ENCODE measurements at places on chromosomes 2 and 18. TPM values are rescaled to one million over a fixed set of nuclear protein-coding genes. Genes with fewer than 3 reads are reported as not detected.

GRCh38 chr2:21420553-21421335 is 297.0 kb downstream of the TDRD15 start:
- DNase-seq: no peak

DNA sequence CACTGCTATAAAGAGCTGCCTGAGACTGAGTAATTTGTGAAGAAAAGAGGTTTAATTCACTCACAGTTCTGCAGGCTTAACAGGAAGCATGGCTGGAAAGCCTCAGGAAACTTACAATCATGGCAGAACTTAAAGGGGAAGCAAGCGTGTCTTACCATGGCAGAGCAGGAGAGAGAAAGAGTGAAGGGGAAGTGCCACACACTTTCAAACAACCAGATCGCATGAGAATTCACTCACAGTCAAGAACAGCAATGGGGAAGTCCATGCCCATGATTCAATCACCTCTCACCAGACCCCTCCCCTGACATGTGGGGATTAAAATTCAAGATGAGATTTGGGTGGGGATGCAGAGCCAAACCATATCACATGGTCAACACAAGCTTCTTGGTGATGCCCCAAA is 34.7 kb upstream of the CDK5R2 start:
- DNase-seq: no peak

DNA sequence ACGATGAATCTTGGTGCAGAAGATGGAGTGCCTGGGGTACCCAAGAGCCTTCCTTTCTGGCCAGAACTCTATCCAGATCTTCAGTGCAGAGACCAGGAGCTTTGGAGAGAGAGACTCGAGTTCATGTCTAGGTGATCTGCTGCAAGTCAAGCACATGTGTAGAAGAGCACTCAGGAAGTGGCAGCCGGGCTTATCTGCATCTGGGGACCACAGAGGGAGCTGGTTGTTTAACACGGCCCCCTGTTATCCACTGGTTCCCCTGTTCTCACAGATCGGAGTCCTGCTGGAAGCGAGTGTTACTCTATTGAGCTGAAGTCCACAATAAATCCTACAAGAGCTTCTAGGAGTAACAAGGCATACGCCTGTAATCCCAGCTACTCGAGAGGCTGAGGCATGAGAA is 128.3 kb downstream of the ACOXL start:
- no peak for DNase-seq

DNA sequence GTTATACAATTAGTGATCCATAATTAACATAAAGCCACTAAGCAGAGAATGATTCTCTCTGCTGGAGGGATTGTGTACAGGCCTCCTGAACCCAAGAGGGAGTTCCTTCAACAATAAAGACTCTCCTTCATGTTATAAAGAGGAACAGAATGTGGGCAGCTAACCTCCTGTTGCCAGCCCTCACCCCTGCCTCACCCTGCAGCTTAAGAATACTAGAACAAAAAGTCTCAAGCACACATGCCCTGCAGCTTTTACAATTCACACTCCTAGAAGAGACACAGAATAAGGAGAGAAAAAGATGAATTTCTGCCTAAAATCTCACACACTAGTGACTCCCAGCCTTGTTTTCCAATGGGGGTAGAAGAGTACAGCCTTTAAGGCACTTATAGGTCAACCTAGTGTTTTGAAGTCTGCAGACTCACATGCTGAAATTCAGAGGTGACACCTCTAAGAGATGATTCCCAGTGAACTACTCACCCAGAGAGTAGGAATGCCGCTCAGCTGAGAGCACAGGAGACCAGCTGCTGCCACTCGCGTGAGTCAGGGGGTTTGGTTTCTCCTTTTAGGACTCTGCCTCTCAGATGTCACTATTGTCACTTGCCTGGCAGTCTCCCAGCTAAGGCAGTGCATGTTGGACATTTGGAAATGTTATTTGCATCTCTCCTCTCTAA is 32.5 kb upstream of the IL1RL1 start:
- no peak for DNase-seq

The SLC8A1 gene
- polyA plus RNA-seq: 72.0 TPM

- DNase-seq: no peak
These were observed 15.6 kb upstream of the ASAP2 start for GRCh38 chr2:9191041-9191481.

The DCDC2C gene
- polyA plus RNA-seq: 0.46 TPM

DNA sequence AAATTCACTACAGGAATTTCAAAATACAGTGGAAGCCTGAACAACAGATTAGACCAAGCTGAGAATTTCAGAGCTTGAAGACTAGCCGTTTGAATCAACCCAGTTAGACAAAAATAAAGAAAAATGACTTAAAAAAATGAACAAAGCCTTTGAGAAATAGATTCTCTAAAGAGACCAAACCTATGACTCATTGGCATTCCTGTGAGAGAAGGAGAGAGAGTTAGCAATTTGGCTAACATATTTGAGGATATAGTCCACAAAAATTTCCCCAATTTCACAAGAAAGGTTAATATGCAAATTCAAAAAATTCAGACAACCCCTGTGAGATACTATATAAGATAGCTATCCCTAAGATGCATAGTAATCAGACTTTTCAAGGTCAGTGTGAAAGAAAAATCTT is 78.0 kb downstream of the MYO3B start:
- no peak for DNase-seq

DNA sequence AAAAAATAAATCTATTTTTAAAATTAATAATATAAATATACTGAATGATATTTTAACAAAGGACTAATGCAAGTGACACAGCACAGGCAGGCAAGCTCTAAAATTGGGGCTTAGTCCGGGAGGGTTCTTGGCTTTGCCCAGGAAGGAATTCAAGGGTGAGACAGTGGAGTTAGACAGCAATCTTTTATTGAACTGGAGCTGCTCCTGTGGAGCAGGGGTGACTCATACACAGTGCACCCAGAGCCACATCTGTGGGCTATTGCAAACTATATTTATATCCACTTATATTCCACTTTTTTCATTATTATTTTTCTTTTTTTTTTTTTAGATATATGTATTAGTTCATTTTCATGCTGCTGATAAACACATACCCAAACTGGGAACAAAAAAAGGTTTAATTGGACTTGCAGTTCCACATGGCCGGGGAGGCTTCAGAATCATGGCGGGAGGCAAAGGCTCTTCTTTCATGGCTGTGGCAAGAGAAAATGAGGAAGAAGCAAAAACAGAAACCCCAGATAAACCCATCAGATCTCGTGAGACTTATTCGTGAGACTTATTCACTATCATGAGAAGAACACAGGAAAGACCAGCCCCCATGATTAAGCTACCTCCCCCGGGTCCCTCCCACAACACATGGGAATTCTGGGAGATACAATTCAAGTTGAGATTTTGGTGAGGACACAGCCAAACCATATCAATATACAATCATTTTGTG is 437.1 kb downstream of the BCL11A start:
- no peak for DNase-seq

GRCh38 chr18:55268151-55268601 is 308.9 kb upstream of the CCDC68 start:
- DNase-seq: no peak

DNA sequence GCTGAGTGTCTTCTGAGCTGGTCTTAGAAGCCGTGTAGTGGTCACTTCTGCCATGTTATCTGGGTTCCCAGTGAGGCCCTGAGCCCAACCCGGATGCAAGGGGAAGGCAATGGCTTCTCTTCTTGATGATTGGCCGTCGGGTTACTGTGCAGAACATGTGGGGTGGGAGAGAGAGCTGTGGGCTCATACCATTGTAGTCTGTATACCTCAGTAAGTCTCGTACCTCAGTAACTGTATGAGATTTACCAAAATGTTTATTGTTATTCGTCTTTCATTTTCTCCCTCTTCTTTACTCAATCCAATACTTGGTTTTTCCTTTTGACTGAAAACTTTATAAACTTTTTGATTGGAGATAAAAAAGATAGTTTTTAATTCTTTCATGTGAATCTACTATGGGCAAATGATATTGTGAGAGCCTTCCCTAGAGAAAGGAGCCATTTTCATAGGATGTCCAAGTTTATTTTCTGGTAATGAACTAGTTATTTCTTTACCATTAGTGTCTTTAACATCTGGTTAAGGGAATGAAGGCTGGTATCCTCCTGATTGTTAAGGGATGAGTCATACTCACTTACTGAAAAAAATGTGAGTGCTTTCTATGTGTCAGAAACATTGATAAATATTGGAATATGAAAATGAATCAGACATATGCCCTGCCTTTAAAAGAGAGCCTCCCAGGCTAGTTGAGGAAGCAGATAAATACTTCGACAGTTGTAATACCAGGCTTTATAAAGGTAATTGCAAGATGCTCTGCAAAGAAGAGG is 129.9 kb downstream of the PRPF40A start:
- DNase-seq: no peak

- no peak for DNase-seq
These were observed 94.9 kb downstream of the RNF152 start for GRCh38 chr18:61797696-61798590.

DNA sequence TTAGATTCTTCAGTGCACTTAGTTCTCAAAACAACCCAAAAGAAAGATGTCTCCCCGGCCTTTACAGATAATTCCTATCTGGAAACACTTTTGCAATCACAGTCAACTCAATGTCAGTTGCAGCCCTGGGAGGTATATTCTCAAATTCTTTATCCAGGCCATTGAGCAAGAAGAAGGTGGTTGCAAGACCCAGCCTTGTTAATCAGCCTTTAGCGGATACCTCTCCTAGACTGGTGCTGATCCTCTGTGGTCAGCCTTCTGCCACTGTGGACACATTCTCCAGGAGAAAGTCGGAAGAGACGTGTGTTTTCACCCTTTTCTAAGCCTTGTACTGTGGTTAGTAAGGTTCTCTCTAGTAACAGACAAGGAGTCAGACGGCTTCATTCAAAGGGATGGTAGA is 7.8 kb upstream of the FZD7 start:
- DNase-seq: no peak

DNA sequence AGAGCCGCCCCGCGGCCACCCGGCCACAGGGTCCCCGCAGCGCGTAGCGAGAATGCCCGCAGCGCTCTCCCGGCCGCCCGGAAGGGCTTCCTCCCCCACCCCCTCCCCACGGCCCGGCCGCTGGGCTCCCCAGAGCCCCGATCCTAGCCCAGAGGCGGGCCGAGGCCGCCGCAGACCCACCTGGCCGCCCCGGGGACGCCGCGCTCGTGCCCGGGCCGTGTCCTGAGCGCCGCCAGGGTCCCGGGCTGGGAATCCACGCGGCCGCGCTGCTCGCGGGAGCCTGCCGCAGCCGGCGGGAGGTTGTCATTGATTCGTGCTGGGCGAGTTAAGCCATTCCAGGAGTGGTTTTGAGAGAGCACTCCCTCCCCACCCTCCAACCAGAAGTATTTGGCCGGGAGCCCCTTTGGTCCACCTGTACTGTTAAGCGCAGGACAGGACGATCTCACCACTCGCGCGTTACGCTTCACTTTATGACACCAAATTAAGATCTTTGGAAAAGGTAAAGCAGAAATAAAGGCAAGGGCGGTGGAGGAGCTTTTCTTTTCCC is 206.4 kb upstream of the SMAD2 start:
- DNase-seq: no peak

GRCh38 chr2:108927936-108928659 is 60.9 kb downstream of the EDAR start:
- DNase-seq: no peak

GRCh38 chr18:12820506-12820905 is 63.5 kb downstream of the PTPN2 start:
- no peak for DNase-seq

GRCh38 chr2:107584577-107584976 is 242.1 kb upstream of the RGPD4 start:
- DNase-seq: no peak

The MYL1 gene
- polyA plus RNA-seq: not detected

The C2orf15 gene
- 12.8 TPM for polyA plus RNA-seq

DNA sequence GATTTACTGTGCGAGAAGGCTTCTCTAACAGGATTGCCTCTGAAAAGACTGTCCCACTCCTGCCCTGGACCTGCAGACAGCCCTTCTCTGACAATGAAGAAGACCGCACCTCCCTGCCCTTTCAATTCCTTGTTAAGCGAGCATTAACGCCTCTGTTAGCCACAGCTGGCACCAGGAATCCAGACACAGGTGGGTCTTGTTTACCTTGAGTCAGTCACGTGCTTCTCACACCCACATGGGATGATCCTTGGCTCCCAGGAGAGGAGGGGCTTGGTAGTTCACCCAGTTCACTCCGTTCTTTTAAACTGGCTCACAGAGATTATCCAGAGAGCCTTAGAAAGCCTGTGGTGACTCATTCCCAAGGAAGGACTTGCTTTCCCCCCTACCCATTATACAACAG is 410.5 kb upstream of the MEIS1 start:
- DNase-seq: no peak

DNA sequence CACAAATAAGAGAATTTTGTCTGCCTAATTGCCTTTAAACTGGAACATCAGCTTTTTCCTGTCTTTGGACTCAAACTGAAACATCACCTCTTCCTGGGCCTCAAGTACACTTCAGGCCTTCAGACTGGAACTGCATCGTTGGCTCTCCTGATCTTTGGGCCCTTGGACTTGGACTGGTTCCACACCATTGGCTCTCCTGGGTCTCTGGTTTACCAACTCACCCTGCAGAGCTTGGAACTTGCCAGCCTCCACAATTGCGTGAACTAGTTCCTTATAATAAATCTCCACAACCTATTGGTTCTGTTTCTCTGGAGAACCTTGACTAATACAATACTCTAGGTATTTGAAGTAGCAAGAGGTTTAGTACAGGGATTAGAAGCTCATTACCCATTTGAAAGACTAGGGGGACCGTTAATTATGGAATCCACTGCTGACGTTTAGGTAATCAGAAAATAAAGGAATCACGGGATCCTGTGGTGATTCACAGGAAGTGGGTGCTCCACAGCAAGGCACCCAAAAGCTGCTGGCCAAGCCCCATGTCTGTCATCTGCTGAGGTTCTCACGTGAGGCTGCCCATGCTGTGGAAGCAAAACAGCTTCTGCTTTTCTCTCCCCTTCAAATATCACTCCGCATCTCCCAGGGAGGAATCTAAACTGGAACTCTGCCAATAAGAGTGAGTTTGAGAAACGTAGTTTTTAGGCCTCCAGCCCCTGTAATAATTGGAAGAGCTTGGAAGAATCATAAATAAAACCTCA is 20.0 kb upstream of the SGPP2 start:
- no peak for DNase-seq

The KANSL1L gene
- 61.6 TPM for polyA plus RNA-seq

GRCh38 chr2:203898657-203899056 is 31.1 kb downstream of the CTLA4 start:
- no peak for DNase-seq

DNA sequence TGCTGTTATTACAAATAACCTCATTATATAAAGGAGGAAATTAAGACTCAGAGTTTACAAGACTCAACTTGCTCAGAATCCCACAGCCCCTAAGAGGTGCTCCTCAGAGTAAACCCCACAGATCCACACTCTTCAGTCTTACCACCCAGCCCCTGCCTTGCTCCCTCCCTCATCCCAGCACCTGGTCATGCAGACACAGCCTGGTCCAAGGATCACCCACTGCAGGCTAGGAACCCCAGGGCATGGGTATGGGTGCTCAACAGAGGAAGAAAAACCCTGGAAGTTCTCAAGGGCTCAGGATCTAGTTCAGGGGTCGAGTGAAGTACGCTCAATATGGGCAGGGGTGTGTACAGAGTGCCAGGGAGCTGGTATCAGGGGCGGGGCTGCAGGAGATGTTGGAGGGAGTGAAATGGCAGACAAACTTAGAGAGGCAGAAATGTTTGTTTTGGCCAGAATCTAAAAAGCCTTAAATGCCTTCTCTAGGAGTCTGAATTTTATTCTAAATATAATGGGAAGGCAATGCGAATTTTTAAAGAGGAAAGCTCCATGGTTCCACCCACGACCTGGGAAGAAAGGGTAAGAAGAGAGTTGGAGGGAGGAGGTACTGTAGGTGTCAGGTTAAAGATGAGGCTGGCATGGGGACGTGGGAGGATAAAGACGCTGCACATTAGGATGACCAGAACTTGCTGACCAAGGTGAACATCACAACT is 79.1 kb upstream of the MGAT4A start:
- no peak for DNase-seq

Measured in right renal pelvis (tissue), 4 donors.